ENCODE measurements at places on chromosomes 7 and 10.
A peak's percentile ranks its signal among the peaks of the same experiment; 100 is the strongest.

DNA sequence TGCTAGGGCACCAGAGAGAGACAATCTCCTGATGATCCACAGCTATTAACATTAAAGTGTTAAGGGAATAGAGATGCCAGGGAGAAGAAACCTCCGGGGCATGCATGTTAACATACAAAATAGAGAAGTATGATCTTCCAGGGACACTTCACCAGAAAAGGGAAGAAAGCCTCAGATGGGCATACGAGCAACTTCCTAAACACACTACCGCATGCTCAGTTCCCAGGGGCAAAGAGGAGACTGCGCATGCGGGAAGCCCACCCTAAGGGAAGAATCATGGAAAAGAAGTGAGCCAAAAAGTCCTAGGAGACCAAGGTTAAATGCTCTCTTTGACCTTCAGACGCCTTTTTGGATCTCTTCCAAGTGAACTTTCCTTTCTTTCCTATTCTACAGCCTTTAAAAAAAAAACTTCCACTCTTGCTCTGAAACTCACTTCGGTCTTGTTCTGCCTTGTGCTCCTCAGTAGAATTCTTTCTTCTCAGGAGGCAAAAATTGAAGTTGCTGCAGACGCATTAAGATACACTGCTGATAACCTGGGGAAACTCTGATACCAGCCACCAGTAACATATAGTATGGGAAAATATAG, 1211.3 kb downstream of the REEP3 start:
- no peak for DNase-seq

GRCh38 chr10:66746246-66746645, 179.6 kb upstream of the LRRTM3 start:
- no peak for DNase-seq

- no peak for DNase-seq
Observed at GRCh38 chr7:5582532-5582935, 158.9 kb upstream of the TNRC18 start.

DNA sequence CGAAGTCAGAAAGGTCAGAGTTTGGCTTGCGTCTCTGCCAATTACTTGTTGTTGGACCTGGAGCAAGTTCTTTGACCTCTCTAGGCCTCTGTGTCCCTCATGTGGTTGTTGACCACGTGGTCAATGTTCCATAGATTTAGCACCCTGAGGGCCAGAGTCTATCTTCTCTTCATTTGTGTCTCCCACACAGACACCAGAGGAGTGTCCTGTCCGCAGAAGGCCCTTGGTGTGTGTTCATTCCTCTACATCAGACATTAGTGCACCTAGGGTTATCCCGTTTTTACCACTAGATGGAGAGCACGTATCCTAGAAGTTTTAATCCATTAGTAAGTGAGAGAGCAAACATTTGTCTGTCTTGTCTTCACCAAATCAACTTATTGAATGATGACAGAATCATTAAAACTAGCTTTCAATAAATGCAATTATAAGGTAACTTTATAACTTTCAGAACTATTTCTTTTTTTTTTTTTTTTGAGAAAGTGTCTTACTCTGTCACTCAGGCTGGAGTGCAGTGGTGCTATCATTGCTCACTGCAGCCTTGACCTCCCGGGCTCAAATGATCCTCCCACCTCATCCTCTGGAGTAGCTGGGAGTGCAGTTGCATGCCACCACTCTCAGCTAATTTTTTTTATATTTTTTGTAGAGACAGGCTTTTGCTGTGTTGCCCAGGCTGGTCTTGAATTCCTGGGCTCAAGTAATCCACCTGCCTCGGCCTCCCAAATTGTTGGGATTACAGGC, 122.5 kb upstream of the ANKRD1 start:
- DNase-seq, result no peak

DNA sequence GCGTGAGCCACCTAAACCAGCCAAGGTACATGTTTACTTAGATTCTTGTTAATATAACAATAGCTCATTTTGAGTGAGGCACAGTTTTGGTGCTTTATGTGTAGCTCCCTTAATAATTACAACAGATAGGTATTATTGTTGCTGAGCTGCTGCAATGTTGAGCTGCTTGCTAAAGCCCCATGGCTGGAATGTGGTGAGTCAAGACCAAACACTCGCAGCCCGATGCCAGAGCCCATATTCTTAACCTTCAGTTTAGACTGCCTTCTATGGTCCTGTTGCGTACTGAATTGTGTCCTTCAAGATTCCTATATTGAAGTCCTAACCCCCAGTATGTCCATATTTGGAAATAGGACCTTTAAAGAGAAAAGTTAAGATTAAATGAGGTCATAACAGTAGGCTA, 407.1 kb downstream of the NEBL start:
- DNase-seq, result no peak

- DNase-seq, result no peak
Observed at GRCh38 chr7:32385316-32385956, 104.7 kb downstream of the LSM5 start.

GRCh38 chr10:77556990-77557601, 80.5 kb downstream of the KCNMA1 start:
- no peak for DNase-seq

- DNase-seq, result peak; percentile 71
Observed at GRCh38 chr7:68691261-68692216, 906.7 kb upstream of the AUTS2 start.

- DNase-seq, result no peak
Observed at GRCh38 chr7:22628112-22628511, 98.9 kb upstream of the IL6 start.

DNA sequence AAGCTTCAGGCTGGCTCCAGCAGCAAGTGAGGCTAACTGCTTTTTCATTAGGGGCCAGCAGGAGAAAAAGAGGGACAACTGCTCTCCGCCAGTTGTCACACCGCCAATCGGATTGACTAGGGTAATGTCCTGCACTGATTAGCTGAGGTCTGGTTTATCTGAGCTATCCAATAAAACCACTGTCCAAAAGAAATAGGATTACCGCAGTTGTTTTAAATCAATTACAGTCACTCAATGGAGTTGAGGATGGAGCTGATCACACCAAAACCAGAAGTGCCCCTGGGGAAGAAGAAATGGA, 351.4 kb upstream of the NPVF start:
- no peak for DNase-seq

GRCh38 chr10:69899727-69900595, 98.3 kb downstream of the COL13A1 start:
- no peak for DNase-seq

DNA sequence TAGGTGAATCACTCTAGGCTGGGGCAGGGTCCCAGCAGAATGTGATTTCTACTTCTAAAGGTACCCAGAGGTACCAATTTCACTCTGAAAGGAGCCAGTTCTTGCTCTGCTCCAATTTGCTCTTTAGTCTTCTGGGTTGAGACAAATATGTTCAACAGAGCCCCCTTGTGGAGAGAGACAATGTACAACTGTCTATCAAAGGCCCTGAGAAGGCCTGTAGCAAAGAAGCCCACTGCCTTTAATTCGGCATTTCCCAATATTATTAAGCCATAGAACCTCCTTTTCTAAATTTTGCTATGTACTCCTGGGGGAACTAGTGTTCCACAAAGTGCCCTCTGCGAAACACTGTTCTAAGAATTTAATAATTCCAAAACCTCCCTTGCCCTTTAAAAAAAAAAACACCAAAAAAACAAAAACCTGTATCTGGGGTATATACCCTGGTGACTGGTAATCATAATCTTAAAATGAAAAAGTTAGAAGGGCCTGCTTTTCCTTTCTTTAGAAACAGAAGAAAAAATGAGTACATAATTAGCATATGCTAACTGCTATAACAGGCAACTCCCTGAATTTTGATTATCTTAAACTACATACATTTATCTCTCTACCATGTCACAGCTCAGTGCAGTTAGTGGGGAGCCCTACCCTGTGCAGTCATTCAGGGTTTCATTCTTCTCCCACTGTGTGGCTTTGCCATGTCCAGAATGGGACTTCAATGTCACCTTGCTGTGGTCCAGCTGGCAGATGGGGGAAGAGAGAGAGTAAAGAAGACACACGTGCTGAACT, 160.9 kb upstream of the BMPER start:
- DNase-seq, result no peak

GRCh38 chr10:6756716-6757115, 176.6 kb upstream of the PRKCQ start:
- no peak for DNase-seq

DNA sequence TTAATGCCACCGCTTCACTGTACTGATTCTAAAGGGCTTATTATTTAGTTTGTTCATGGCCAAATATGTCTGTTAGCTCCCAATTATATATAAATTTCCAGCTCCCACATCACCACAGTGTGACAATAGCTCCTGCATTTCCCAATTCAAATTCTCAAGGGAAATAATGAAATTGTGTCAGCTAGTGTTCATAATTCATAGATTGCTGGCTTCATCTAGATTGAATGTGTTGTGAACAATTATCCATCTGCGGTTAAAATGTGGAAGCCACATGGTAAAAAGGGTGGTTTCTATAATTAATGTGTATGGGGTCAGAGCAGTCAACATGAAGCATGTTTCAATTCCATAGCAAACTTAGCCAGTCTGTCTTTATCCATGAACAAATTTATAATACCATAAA, 154.3 kb downstream of the SEMA3E start:
- no peak for DNase-seq

DNA sequence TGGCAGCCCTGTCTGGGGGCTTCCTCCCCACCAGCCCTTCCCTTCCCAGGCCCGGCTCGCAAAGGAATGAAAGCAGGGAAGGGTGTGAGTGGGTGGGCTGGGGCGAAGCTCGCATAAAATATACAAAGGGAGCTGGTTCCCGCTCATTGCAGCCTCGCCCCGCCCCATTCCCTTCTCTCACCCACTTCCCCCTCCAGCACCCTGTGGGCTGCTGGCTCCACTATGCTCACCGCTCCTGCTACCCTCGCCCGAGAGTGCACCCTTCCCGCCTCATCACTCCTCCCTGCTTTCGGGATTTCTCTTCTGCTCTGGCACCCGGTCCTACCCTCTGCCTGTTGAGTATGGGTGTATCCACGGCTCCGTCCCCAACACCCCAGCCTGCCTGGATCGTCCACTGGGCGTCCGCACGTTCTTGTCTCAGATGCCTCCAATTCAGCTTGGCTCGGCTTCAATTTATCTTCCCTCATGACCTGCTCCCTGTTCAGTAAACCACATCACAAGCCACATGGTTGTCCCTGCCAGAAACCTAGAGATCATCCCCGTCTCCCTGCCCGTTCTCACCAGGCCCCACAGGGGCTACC, 14.4 kb upstream of the TTYH3 start:
- DNase-seq, result no peak

DNA sequence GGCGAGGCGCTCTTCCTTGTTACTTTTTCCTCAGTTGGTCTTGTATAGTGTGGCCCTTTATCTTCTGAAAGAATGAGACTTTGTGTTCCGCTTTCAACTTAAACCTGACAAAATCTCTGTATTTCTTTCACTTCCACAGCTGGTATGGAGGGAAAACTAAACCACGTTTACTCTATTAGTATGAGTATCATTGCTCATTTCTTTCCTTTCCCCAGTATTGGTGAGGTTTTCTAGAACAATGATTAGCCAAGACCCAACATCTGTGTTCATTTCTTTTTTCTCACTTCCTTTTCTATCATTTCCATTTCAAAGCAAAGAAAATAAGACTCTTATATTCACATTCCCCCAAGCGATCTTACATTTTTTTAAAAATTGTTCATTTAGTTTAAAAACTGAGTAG, 165.3 kb downstream of the PAXIP1 start:
- no peak for DNase-seq

DNA sequence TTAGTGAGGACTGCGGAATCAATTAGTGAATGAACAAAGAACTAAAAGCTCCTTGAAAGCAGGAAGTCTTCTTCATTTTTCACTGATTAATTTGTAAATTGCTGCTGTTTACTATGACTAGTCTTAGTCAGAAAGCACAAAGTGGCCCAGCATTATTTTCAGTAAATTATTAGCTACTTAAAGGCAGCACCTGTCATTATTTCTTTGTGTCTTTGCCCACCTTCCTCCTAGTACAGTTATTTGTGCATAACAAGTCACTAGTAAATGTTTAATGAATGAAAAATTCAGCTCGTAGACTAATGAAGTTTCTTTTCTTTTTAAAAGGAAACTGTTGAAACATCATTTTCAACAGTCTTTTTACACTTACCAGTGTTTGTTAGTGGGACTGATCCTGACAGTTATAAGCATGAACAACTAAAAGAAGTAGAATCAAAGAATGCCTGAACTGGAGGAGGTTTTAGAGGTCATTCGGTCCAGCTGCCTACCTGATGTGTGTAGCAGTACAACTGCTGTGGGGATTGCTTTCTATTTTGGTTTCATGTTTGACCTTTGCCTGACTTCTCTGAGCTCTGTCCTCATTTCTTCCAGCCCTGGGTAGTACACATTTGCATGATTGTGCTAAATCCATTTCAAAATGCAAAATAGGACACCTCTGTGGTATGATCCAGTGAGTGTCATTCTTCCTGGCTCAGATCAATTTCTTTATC, 140.0 kb upstream of the PHYHIPL start:
- no peak for DNase-seq

- no peak for DNase-seq
Observed at GRCh38 chr7:33601101-33601500, 304.2 kb upstream of the BMPER start.

DNA sequence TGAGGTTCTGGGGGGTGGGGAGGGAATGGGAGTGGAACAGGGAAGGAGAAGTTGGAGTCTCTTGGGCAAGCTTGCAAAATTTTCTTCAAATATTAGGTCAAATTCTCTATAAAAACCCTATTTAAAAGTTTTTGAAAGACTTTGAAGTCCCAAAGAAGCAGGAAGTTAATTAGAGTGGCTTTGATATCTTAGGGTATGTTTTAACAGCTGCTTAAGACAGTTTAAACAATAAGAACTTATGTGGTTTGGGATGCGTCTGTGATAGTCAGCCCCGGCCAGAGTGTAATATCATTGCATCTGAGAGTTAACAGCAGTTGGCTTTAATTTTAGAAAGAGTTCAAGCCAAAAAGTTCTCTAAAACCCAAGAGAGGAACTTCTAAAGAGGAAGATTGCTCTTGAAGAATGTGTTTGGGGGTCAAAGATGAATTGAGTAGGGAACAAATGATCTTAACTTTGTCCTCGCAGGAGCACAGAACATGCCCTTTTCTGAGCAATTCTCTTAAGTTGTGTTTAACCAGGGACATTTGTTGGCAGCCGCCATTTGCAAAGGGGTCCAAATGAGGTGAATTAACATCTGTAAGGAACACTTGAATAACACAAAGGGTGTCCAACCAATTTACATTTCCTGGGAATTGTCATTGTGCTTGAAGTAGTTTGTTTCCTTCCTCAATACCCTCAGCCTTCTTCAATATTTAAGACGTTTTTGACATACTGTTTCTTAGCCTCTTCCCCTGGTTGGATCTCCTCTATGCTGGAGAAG, 182.4 kb downstream of the PTEN start:
- DNase-seq, result no peak

DNA sequence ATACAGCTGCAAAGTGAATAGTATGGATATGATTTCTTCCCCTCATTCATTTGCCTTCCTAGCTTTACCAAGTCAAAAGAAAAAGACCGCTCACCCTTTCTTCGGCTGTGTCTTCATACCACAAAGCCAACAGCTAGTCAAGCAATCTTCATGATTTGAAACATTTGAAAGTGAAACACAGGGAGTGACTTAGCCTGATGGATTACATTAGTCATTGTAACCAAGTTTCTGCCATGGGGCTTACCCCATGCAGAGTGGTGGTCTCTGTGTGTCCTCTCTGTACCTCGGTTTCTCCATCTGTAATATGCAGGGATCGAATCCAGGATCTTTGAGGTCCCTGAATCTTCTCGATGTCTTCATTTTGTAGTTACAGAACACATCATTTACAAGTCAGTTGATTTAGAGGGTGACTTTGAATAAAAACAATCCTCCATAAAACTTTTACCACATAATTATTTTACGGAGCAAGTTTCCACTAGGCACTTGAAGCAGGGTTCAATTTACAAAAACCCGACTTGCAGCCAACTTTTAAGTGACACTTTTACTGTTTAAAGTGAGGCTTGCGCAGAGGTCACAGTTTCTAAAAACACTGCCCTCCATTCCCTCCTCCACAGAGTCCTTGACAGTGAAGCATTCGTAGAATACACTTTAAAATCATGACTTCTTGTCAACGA, 2.2 kb upstream of the LGI1 start:
- DNase-seq, result no peak

Measured in keratinocyte (primary cell).